ENCODE measurements at places on chromosomes 3 and 15.

GRCh38 chr15:97881346-97881965 lies 79.0 kb upstream of the ARRDC4 start:
- DNase-seq, result no peak

DNA sequence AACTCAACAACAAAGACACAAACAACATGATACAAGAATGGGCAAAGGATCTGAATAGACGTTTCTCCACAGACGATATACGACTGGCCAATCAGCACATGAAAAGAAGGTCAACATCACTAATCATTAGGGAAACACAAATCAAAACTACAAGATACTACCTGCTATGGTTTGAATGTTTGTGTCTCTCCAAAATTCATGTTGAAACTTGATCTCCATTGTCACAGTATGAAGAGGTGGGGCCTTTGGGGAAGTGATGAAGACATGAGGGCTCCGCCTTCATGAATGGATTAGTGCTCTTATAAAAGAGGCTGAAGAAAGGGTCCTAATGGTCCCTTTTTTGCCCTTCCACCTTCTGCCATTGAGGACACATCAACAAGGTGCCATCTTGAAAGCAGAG lies 32.3 kb downstream of the ACAP2 start:
- no peak for DNase-seq

DNA sequence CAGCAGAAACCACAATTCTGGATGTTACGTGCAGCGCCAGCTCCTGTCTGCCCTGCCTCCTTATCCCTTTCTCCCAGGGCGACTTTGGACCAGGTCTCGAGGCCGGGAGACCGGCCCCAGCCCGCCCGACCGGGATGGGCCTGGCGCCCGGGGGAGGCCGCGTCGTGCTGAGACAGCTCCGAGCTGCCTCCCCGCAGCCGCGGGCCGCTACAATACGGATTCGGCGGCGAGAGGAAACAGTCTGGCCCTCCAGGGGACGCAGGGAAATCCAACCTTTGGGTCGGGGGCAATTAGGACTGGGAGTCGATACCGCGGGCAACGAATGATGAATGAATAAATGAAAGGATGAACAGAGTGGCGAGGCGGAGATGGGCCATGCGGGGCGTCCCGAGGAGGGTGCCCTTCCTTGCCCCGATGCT lies 537 bp downstream of the GRAMD2A start:
- no peak for DNase-seq

- DNase-seq, result no peak
Observed at GRCh38 chr3:173397161-173398110, at the start of gene NLGN1. TSS of gene NLGN1 (plus strand) at chr3:173397744.

DNA sequence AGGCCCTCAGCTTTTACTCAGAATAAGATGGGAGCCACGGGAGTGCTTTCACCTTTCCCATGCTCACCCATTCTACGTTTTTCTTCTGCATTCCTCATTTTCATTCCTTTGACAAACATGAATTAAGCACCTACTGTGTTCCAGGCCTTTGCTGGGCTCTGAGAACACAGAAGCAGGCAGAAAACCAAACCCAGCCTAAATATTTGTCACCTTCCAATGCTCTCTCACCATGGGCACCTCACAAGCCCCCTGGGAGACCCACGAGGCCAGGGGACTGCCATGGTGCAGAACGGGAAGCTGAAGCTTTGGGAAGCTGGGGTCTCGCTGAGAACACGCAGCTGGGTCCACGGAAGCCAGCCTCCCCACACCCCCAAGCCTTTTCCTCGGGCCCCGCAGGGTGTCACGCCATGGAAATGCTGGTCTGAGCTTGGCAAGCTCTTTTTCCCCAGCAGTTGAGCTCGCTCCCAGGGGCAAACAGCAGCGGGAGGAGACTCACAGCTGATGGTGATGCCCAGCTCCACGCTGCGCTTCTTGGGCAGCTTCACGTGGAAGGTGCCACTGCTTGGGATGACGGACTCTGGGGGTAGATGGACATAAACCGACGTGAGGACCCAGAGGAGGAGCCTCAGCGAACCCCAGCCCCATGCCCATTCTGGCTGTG lies 27.7 kb downstream of the GRIP2 start:
- no peak for DNase-seq

- DNase-seq, result no peak
Observed at GRCh38 chr3:181921220-181921619, 209.5 kb downstream of the SOX2 start.

- no peak for DNase-seq
Observed at GRCh38 chr3:193897288-193897687, 238.7 kb upstream of the HES1 start.

Data from stimulated activated CD4-positive, alpha-beta T cell treated with anti-CD3 and anti-CD28 coated beads, Interleukin-12 subunit alpha, Interleukin-12 subunit beta, amount 100 ng/mL, for 24 hours (primary cell).